ENCODE measurements at places on chromosomes 1 and 21.

GRCh38 chr1:70907563-70908310 is 139.9 kb downstream of the PTGER3 start:
- no peak for DNase-seq

- no peak for DNase-seq
Measured at GRCh38 chr1:17307946-17308345, at the start of gene PADI4. Gene PADI4, plus strand, starts transcription at chr1:17308197. Its CDS starts 26 bp downstream, at chr1:17308223.

GRCh38 chr1:66761221-66761620 is 9.0 kb downstream of the DYNLT5 start:
- DNase-seq = no peak

DNA sequence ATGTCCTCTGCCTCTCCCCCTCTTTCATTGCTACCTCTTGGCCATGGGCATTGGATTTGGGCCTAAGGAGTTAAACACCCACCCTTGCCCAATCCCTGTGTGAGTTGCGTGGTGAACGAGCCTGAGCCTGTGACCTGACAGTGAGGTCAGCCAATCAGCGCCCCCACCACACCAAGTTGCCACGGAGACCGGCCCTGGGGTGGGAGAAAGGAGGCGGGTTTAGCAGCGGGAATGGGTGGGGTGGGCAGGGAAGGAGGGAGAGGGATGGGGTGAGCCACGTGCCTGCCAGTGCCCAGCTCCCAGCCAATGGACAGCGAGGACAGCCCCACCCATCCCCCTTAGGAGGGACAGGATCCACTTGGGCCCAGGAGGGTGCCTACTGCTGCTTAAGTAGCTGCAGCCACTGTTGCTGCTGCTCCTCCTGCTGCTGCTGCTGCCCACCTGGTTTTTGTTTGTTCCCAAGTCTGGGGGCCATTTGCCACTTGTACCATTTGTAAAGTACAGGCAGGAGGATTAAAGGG is 9.5 kb downstream of the ZBTB7B start:
- peak; percentile 65 for DNase-seq

- no peak for DNase-seq
Measured at GRCh38 chr1:241470361-241470760, 49.2 kb downstream of the FH start.

GRCh38 chr1:112255080-112255479 is 140.9 kb upstream of the CTTNBP2NL start:
- DNase-seq = no peak

DNA sequence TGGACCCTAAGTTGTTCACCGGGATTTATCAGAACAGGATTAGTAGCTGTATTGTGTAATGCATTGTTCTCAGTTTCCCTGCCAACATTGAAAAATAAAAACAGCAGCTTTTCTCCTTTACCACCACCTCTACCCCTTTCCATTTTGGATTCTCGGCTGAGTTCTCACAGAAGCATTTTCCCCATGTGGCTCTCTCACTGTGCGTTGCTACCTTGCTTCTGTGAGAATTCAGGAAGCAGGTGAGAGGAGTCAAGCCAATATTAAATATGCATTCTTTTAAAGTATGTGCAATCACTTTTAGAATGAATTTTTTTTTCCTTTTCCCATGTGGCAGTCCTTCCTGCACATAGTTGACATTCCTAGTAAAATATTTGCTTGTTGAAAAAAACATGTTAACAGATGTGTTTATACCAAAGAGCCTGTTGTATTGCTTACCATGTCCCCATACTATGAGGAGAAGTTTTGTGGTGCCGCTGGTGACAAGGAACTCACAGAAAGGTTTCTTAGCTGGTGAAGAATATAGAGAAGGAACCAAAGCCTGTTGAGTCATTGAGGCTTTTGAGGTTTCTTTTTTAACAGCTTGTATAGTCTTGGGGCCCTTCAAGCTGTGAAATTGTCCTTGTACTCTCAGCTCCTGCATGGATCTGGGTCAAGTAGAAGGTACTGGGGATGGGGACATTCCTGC is 3.9 kb upstream of the OLFML3 start:
- DNase-seq = no peak

All from testis (tissue), 5 donors.